Hepatocyte (in vitro differentiated cells): ENCODE measurements at places on chromosomes 1 and 21. TPM values are rescaled to one million over a fixed set of nuclear protein-coding genes. Genes with fewer than 3 reads are reported as not detected.

DNA sequence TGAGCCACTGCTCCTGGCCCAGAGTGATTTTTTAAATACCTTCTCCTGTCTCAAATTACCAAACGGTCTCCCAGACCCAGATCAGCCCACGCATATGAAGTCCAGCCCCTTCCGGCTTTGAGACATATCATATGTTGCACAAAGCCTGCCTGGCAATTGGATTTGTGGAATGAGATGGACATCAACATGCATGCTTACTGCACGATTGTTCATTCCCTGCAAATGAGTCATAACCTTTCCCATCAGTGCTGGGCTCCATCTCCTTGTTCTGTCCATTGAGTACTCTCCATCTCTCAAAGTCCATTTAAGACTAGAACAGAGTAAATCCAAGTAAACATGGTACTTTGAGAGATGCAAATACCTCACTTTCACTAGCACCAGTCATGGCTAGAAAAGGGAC is 612.2 kb upstream of the USP24 start:
- DNase-seq = peak; percentile 73

- peak; percentile 33 for DNase-seq
These were observed 191.2 kb downstream of the TRABD2B start for GRCh38 chr1:47805921-47806361.

DNA sequence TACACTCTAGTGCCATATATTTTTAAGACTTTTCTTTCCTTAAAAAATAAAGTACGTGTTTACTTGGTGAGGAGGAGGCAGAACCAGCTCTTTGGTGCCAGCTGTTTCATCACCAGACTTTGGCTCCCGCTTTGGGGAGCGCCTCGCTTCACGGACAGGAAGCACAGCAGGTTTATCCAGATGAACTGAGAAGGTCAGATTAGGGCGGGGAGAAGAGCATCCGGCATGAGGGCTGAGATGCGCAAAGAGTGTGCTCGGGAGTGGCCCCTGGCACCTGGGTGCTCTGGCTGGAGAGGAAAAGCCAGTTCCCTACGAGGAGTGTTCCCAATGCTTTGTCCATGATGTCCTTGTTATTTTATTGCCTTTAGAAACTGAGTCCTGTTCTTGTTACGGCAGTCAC is 25.2 kb downstream of the PSEN2 start:
- DNase-seq = no peak

DNA sequence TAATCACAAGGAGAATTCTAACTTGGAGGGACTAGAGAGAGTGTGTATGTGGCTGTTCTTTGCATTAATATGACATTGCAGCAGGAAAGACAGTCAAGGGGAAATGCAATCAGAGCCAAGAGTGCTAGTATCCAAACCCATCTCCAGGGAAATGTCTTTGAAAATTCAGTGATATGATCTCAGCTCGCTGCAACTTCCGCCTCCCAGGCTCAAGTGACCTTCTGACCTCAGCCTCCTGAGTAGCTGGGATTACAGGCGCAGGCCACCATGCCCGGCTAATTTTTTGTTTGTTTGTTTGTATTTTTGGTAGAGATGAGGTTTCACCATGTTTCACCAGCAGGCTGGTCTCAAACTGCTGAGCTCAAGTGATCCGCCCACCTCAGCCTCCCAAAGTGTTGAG is 16.3 kb downstream of the VASH2 start:
- DNase-seq = no peak

- no peak for DNase-seq
These were observed 45.2 kb downstream of the SLC44A3 start for GRCh38 chr1:94865360-94865759.

- no peak for DNase-seq
These were observed 47.1 kb upstream of the ATP1A1 start for GRCh38 chr1:116325922-116326321.

DNA sequence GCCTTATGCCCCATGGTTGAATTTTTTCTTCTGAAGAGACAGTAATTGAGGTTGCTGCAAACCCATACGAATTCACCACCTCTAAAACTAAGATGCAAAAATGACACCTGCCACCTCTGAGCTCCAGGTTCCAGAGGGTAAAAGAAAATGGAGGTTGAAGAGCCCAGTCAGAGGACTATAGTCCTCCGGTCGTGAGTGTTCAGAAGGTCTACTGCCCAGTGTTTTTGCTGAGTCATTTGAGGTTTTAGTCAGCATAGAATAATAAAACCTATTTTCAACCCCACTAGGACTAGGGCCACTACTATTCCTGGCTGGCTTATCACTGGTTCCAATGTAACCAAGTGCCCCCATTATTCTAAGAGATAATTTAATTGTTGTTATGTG is 12.9 kb upstream of the SLAMF7 start:
- DNase-seq = peak; percentile 20

- DNase-seq = no peak
These were observed 38.2 kb upstream of the ZNF124 start for GRCh38 chr1:247210062-247210375.

Gene THEMIS2
- total RNA-seq = 0.24 and 1.2 TPM in 2 replicates

Gene RAB25
- 71.1 and 77.9 TPM in 2 replicates for total RNA-seq

Gene BRDT
- total RNA-seq = not detected in 2 replicates

Gene TTC3
- total RNA-seq = 196 and 244 TPM in 2 replicates

Gene OR2L3
- total RNA-seq = not detected in 2 replicates

Gene SLC44A5
- total RNA-seq = 2.9 and 4.8 TPM in 2 replicates

Gene ASCL5
- not detected in 2 replicates for total RNA-seq
